ENCODE measurements at places on chromosomes 3 and 15.

DNA sequence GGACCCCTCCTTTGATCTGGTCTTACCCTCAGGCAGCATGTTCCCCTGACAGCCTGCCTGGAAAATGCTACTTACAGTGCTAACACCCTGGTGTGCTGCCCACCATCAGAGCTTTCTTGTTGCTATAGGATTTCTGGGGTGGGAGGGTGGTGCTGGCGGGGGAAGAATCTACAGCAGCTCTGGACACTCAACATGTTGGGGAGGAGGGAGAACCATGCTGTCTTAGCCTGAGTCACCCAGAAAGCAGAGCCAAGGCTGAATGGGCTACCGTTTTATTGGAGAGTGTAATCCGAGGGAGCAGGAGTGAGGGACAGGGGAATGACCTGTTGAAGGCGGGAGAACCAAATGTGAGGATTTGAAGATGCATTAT is 45.6 kb downstream of the MFSD1 start:
- no peak for DNase-seq

GRCh38 chr3:34292605-34293300 is 494.3 kb downstream of the PDCD6IP start:
- no peak for DNase-seq

- DNase-seq = no peak
These were observed 25.4 kb upstream of the TSEN2 start for GRCh38 chr3:12458901-12459300.

GRCh38 chr3:64645243-64645642 is 42.6 kb downstream of the ADAMTS9 start:
- no peak for DNase-seq

DNA sequence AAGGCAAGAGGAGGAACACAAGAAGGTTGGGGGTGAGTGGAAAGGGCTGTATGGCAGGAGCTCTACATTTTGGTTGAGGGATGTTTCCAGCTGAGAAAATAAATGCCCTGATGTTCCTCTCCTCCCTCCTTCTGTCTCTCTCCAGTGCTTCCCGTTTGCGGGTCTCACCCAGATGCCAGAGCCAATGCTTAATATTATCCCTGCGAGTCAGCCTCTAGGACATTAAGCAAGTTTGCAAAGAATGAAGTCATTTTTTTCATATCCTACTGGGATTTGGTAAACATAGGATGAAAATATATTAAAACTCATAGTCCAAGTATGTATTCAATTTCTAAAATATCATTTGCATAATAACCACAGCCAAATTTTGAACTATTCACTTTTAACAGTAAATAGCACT is 295.9 kb downstream of the CADM2 start:
- no peak for DNase-seq

DNA sequence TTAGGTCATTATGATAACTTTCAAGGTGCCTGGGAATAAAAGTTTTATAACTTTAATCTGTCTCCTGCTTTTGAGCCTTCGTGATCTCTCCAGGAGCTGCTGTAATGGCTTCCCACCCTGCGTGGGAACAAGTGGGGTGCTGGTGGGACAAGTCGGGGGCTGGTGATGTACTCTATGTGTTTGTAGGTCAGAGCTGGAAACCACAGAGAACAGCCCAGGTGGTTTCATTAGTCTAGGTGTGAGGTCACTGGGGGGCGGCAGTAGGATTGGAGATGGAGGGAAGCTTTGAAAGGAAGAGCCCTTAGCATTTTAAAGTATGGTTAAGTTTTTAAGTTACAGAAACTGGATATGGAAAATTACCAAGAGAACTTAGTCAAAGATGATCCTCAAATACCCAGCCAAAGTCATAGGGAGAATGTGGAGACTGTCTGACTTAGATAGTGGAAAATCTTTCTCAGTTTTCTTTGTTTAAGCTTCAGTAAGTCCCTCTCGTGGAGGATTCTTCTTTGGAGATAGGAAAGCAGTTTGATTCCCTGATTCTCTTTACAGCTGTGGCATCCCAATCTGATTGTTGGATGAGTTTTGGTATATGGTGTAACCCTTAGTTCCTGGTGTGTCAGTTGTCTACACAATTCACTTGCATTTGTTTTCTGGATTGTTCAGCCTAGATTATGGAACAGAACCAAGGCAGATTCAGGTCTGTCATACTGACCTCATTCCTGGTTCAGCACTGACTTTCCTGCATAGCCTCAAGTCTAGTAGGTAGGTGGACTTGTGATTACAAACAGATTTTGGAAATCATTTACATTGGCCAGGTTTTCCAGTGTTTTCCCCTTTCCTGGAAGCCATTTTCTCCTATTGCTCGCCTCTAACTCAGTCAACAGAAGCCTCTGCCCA is 115.6 kb downstream of the FNDC3B start:
- no peak for DNase-seq

DNA sequence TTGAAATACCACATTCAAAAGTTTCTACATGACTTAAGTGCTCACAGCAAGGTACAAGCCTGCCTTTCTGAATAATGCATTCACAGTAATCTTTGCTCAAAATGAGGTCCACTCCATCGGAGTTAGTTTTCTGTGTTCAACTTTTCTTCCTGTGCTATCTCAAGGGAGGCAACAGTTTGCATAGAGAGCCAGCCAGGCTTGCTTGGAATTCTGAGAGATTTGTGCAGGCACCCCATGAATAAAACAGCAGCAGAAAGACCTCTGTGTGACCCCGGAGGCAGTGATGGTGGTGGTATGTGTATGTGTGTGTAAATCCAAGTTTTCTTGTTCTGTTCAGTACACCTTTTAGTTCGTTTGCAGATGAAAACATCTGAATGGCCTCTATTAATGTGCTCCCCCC is 124.0 kb downstream of the ADAMTS9 start:
- DNase-seq = no peak

DNA sequence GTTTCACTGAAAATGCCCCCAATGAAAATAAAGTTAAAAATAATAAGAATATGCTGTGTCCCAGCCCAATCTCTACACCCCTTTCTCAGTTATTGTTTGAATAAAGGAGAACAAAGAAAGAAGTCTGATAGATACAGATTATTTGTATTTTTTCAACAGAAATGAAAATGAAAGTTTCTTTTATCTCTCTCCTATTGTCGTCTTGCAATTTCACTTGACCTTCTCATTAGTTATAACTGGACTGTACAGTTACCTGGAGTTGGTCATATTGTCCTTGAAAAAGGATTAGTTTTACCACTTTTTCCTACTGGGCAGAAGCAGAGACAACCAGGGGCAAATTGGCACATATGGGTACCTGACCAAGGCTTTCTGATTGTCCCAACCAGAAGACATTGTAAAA is 440.0 kb downstream of the PDCD6IP start:
- DNase-seq = no peak

Measured in activated CD4-positive, alpha-beta T cell treated with anti-CD3 and anti-CD28 coated beads, Interleukin-2, amount 10 ng/mL, durations not matched to agents 7 days and 5 days (primary cell).